ENCODE measurements at places on chromosomes 1 and 21.
A peak's percentile ranks its signal among the peaks of the same experiment; 100 is the strongest.

DNA sequence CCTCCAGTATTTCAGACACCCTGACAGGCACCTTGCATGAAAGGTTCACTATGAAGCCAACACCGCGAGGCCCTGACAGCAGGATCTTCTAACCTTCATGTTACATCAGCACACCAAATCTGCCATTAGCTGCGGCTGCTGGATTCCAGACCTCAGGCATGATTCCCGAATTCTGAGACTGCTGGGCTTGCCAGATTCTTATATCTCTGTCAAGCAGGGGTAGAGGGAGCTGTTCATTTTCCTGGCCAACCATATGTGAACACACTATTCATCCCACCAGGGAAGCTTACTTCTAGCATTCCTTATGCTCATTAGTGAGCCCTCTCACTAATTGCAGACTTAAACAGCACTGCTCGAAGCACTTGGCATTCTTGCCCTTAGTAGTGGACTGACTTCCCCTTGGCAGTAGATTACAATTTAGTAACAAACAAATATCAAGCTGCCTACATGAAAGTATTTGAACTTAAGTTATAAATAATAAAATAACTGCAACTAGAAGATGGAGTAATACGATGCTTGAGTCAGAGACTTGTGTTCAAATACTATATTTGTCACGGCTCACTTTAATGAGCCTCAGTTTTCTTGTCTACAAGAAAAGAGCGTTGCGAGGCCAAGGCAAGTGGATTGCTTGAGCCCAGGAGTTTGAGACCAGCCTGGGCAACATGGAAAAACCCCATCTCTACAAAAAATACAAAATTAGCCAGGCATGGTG, 43.3 kb downstream of the NID1 start:
- DNase-seq: no peak

- no peak for DNase-seq
Measured at GRCh38 chr1:50109647-50110075, 941 bp downstream of the ELAVL4 start.

DNA sequence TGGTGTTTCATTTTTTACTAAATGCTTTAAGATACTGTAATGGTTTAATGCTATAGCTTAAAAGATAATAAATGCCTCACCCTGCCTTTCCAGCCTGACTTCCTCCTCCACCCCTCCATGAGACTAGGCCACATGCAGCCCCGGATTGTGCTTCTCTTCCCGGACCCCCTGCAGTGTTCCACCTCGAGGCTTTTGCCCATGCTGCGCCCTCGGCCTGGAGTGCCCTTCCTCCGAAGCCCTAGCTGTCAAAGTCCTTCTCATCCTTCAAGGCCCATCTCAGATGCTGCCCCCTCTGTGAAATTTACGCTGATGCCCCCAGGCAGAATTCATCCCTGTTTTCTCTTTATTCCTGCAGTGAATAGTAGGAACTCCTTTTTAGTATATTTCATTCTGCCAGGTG, 98.5 kb downstream of the ATP5PO start:
- no peak for DNase-seq

GRCh38 chr1:37096523-37096922, 62.2 kb upstream of the GRIK3 start:
- no peak for DNase-seq

DNA sequence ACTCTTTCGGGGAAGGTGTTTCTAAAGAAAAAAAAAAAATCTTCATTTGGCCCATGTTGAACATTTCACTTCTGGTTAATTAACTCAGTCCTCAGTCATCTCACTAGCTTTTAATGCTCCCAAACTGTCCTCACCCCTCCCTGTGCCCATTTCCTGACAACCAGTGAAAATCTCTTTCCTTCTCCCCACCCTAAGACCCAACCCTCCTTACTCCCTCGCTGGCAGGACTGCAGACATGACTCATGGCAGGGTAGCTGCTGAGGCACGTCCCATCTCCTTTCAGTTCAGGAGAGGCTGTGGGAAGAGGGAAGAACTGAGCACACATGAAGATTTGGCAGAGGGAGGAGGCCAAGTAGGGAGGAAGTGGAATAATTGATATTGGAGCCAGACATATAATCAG, 12.6 kb downstream of the PKP1 start:
- no peak for DNase-seq

DNA sequence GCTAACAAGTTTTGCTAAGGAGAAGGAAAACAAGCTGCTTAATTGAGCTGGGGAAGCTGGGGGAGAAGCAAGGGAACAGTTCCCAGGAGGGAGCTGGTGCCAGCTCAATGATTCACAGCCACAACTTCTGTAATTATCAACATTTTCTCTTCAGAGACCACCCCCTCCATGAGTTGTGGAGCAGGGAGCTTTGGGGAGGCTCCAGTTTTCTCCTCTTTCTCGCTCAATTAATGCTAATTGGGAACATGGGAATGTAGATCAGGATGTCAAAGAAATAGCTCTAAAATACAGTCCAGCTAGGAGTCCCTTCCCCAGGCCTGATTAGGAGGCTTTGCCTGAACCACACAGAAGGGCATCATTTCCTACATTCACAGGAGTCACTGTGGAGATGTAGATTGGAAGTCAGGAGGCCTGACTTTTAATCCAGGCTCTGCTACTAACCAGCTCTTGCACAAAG, 12.1 kb upstream of the MNDA start:
- DNase-seq: no peak

GRCh38 chr21:33948096-33948950, 32.7 kb upstream of the ATP5PO start:
- no peak for DNase-seq

DNA sequence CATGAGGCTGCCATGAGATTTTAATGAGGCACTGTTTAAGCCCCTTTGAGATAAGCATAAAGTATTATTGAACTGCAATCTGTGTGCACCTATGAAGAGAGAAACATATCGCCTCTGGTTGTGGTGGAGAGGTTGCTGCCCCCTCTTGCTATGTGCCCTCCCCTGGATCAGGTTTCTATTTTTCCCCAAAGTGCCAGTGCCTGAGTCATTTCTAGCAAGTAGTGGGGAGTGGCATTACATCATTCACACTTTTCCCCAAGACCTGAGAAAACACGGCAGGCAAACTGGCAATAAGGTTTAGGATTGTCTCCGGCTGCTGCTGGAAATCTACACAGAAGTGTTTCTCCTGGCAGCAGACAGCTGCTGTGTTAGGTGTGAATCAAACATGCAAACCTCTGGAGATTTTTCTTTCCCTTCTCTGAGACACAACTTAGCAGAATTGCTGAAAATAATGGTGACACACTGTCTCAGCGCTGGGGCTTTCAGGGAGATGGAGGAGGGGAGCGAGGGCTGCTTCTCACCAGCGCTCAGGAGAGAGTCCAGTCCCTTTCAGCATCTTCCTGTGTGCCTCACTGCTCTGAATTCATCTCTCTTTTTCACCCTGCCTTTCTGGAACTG, 13.7 kb upstream of the RGS16 start:
- no peak for DNase-seq

- no peak for DNase-seq
Measured at GRCh38 chr1:201721082-201722049, 107.6 kb upstream of the IPO9 start.

- no peak for DNase-seq
Measured at GRCh38 chr1:110617589-110617988, 11.4 kb upstream of the KCNA2 start.

GRCh38 chr21:24290151-24290833, 1317.0 kb downstream of the MRPL39 start:
- no peak for DNase-seq

GRCh38 chr1:29256979-29257804, 20.9 kb downstream of the PTPRU start:
- DNase-seq: no peak

GRCh38 chr1:230308039-230308438, 118.1 kb downstream of the PGBD5 start:
- DNase-seq: peak; percentile 7

- DNase-seq: no peak
Measured at GRCh38 chr1:53959664-53960250, 13.6 kb downstream of the LRRC42 start.

DNA sequence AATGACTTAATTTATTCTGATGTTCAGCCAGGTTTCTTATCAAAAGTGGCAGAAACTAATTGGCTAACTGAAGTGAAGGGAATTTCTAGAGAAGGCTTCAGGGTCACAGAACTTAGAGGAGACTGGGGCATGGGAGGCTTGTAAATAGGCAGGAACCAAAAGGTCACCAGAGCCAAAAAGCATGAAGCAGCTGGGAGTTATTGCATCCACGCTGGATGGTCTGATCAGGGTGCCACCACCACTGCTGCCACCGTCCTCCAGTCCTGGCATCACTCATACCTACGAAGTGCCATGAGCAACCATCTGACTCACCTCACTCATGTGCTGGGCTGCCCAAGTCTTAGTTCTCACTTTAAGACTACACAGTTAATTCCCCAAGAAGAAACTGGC, 82.5 kb upstream of the DPH5 start:
- DNase-seq: no peak

DNA sequence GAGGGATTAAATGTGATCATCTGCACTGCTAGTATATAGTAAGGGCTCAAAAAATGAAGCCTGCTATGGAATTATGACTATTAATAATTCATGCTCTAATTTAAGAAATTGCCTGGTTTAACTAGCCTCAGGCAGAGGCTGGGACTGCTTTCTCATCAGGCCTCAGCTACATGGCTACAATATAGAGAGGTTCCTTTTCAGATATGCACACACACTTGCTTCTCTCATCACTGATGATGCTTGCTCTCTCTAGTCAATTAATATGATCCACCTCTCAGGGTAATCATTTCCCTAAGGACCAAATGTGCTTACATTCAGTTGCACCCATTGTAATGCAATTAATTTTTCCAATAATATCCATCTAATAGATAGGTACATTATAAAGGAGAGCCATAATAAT, 324.9 kb upstream of the ST6GALNAC5 start:
- no peak for DNase-seq

DNA sequence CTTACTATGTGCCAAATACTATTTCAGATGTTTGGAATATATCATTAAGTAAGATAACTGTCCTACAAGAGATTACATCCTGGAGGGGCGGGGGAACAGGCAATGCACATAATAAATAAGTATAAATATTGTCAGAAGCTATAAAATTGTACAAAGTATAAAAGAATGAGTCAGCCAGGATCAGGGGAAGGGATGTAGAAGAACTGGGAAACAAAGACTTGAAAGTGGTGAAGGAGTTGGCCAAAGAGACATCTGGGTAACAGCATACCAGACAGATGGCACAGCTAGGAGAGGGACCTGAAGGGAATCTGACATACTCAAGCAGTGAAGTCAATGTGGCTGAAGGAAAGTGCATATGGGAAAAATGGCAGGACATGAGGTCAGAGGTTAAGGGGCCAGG, 53.9 kb downstream of the CYYR1 start:
- DNase-seq: no peak

- peak; percentile 95 for DNase-seq
Measured at GRCh38 chr1:11802973-11803885, 2.5 kb downstream of the MTHFR start.

DNA sequence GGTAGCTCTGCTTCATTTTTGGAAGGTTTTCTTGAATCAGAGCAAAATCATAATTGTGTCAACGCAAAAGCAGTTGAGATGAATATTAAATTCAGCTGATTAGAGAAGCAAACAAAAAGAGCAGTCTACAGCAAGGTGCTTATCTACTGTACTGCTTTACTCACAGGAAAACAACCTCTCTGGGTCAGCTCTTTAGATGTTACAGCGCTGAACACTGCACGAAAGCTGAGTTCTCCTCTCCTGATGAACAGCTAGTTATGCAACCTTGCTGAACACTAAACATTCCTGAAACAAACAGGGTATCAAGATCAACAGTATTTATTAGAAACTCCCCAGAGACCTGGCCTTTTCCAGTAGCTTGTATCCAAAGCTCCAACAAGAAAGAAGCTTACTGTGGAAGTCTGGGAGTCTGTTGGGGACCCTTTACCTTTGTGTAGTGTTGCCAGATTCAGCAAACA, 41.3 kb downstream of the TBCE start:
- no peak for DNase-seq

DNA sequence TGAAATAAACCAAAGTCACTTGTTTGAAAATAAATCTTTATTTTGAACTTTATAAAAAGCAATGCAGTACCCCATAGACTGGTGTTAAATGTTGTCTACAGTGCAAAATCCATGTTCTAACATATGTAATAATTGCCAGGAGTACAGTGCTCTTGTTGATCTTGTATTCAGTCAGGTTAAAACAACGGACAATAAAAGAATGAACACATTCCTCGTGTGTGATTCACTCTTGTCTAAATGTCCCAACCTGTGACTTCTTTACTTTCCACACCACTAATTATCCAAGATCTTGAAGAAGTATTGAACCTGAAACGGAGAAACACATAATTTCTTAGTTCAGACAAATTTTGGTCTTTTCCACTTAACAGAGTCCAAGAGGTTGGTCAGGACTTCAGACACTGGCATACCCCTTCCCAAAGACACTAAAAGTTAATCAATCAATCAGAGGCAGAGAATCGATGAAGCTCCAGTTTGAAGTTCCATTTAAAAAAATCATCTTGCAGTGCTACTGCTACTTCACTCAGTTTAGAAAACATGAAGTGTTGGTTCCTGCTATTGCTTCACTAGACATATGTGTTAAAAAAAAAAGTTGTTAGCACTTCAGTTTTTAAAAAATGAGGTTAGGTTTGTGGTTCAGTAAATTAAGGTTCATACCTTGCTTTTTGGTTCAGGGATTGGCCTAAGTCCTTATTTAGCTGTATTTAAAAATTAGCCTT, 26.2 kb downstream of the ATP1B1 start:
- DNase-seq: no peak

- DNase-seq: no peak
Measured at GRCh38 chr21:39555911-39556590, 56.7 kb upstream of the B3GALT5 start.

GRCh38 chr1:42165511-42166210, 1.1 kb upstream of the GUCA2A start:
- DNase-seq: no peak

DNA sequence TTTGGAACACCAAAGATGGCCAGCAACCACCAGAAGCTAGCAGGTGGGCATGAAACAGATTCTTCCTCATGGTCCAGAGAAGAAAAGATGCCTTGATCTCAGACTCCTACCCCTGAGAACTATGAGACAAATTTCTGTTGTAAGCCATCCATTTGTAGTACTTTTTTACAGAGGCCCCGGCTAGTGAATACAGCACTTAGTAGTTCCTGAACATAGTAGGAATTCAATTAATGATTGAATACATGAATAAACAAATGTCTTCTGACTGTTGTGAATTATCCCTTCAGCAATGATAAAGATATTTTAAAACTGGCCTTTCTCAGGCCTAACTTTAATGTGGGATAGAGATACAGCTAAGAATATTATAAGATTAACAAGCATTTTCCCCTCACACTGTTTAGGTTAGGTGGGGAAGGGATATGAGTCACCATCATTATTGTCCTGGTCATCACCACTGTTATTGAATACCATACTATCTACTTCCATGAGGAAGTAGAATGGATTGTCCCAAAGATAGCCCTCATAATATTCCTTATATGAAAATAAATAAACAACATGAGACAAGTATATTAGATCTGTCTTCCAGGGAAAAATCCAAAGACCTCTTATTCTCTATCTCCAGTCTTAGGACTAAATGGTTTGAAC, 51.4 kb downstream of the ADCY10 start:
- peak; percentile 37 for DNase-seq

DNA sequence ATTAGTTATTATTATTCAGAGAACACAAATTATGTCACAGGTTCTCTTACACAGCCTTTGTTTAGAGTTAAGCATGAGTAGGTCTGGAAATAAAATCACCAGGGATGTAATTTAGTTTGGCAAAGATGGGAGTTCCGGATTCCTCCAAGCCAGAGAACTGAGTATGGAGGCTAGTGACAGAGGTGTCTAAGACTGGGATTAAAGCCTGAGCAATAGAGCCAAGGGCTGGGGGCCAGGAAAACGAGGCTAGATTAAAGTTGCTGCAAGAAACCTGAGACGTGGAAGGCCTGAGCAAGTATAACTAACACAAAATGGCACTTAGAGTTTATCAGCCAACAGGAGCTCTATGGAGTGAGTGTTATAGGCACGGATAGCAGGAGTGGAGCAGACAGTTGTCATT, 381.6 kb downstream of the SRGAP2C start:
- DNase-seq: no peak

Data from AG04450 (cell line).